Right cardiac atrium (tissue), 5 donors: ENCODE measurements at places on chromosomes 12 and 14. TPM values are rescaled to one million over a fixed set of nuclear protein-coding genes. Genes with fewer than 3 reads are reported as not detected.

Gene KIF26A
- polyA plus RNA-seq, result 7.1 TPM

Gene IL26
- not detected for polyA plus RNA-seq

Gene NTF3
- polyA plus RNA-seq, result 1.7 TPM

Gene GAS2L3
- polyA plus RNA-seq, result 1.4 TPM

Gene MYF5
- polyA plus RNA-seq, result not detected

Gene DCP1B
- 3.4 TPM for polyA plus RNA-seq

Gene KRT77
- not detected for polyA plus RNA-seq

Gene ACOT4
- polyA plus RNA-seq, result 0.63 TPM

Gene PLEKHD1
- 0.07 TPM for polyA plus RNA-seq

Gene KRT71
- polyA plus RNA-seq, result not detected

Gene SOAT2
- 0.07 TPM for polyA plus RNA-seq

Gene BCL2L14
- not detected for polyA plus RNA-seq

Gene CNTN1
- polyA plus RNA-seq, result 0.41 TPM

Gene SMOC1
- 13.4 TPM for polyA plus RNA-seq

Gene OASL
- 0.68 TPM for polyA plus RNA-seq

Gene FAM90A1
- polyA plus RNA-seq, result 0.07 TPM

Gene INHBC
- polyA plus RNA-seq, result not detected

Gene C14orf39
- not detected for polyA plus RNA-seq

Gene DDX11
- polyA plus RNA-seq, result 7.8 TPM

Gene STAB2
- 0.23 TPM for polyA plus RNA-seq

Gene CAMKK2
- 11.3 TPM for polyA plus RNA-seq

Gene ADAM20
- polyA plus RNA-seq, result 0.16 TPM

Gene ITGB7
- polyA plus RNA-seq, result 0.45 TPM

Gene SLC5A8
- polyA plus RNA-seq, result not detected

Gene SLC10A1
- not detected for polyA plus RNA-seq

Gene PLEKHG7
- not detected for polyA plus RNA-seq

Gene POTEG
- not detected for polyA plus RNA-seq

Gene CCDC175
- polyA plus RNA-seq, result not detected
